NCI-H1092 treated with DMSO at 0.1 percent for 48 hours (cell line): ENCODE measurements at places on chromosomes 2 and 18.

DNA sequence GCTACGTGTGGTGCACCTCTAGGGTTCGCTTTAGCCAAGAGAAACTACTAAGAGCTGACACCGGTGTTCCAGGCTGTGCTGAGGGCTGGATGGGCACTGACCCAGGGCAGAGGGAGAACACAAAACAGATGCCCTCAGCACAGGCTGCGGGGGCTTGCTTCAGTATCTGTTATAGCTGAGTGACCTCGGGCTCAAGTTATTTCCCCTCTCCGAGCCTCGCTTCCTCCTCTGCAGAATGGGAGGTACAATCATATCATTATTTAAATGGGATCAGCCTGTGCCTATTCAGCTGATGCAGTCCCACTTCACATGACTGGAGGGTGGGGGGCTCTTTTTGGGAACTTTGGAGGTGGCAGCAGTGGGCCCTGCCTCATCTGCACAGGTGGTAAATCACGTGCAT, 156.1 kb upstream of the APCDD1 start:
- DNase-seq: no peak

DNA sequence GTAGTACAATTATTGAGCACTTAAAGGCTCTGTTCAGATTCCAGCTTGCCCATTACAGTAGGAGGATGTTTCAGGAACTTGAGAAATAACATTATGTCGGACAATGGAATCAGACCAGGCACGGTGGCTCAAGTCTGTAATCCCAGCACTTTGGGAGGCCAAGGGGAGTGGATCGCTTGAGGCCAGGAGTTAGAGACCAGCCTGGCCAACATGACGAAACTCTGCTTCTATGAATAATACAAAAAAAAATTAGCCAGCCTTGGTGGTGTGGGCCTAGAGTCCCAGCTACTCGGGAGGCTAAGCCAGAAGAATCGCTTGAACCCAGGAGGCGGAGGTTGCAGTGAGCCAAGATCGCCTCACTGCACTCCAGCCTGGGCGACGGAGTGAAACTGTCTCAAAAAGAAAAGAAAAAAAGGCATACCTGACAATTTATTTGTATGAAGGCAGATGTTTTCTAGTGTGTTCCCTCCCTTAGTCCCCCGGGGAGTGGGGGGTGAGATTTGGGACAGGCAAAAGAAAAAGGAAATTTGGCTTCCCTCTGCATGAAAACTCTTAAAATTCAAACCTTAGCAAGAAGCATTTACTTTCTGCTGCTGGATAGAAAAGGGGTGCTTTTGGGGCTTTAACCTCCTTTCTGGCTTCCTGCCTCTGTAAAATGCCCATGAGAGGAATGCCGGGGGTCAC, 13.7 kb upstream of the ZNF532 start:
- no peak for DNase-seq

DNA sequence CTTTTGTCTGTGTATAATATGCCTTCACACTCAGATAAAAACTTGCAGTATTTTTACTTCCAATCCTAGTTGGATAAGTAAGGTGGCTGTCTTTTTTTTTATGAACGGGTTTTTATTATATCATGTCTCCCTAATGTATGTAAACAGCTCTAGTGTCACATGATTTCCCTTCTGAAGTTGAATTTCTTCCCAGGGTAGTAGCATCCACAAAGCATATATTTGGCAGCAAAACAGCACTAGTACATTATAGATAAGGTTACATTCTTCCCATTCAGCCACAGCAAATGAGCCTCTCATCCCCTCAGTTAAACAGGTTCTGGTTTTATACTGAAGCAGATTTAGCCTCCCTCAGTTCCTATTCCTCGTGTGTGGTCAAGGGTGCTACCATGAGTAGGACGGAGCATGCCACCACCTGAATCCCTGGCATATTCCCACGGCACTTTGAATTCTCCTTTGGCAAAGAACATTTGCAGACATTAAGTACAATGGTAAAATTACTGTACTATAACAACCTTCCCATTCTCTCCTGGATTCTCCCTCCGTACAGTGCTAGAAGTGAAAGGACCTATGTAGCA, 15.4 kb upstream of the DTNA start:
- DNase-seq: peak; percentile 76

- DNase-seq: no peak
Observed at GRCh38 chr2:191907091-191907490, 60.2 kb upstream of the CAVIN2 start.

GRCh38 chr2:68463287-68463877, 3.7 kb downstream of the FBXO48 start:
- peak; percentile 4 for DNase-seq

DNA sequence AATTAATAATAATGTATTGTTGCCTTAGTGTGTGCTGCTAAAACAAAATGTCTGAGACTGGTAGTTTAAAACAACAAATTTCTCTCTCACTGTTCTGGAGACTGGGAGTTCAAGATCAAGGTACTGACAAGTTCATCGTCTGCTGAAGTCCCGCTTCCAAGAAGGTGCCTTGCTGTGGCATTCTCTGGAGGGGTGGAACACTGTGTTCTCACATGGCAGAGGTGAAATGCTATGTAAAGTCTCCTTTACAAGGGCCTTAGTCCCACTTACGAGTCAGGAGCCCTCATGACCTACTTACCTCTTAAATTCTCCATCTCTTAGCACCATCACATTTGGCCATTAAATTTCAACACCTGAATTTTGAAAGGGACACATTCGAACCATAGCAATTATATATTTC, 299.2 kb upstream of the RBMS1 start:
- DNase-seq: no peak

DNA sequence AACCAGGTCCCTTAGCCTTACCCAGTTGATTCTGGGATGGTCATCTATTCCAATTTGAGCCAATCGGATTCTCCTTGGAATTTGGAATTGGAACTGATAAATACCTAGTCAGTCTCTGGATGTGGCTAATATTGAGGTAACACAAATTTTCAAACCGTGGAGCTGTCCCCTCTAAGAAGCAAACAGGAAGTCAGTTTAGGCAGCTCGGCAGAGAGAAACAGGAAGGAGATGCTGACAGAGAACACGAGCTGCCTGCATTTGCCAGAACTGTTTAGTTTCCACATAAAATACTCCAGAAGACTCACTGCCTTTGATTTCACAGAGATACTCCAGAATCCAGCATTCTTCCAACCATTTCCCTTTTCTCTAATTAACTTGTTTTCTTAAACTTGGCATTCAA, 1024.9 kb downstream of the BCL11A start:
- DNase-seq: no peak

GRCh38 chr2:86238354-86238753, 39.1 kb downstream of the MRPL35 start:
- DNase-seq: no peak

GRCh38 chr2:239003624-239004273, 155.9 kb downstream of the TWIST2 start:
- no peak for DNase-seq

- no peak for DNase-seq
Observed at GRCh38 chr2:68169308-68169707, 11.6 kb downstream of the PNO1 start.

GRCh38 chr2:181465676-181466375, 8.6 kb downstream of the ITGA4 start:
- no peak for DNase-seq

- no peak for DNase-seq
Observed at GRCh38 chr2:200367155-200367554, 60.7 kb downstream of the SPATS2L start.

DNA sequence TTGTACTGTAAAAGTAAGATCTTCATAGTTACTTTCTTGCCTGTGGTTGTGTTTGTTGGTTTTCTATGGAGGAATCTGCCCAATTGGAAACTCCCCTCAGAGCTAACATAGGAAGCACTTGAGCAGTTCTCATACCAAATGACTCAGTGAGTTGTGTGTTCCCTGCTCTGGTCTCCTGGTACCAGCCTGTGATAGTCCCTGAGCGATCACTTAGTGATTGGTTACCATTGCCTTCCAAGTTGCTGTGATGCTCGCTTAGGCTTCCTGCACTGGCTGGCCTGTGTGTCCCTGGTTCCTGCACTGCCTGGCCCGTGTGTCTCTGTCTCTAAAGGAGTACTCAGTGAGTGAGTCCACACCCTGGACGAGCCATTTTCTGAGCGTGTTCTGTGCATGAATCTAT, 133.0 kb downstream of the MAP4K4 start:
- no peak for DNase-seq

GRCh38 chr2:42063431-42064171, 15.8 kb downstream of the PKDCC start:
- no peak for DNase-seq

DNA sequence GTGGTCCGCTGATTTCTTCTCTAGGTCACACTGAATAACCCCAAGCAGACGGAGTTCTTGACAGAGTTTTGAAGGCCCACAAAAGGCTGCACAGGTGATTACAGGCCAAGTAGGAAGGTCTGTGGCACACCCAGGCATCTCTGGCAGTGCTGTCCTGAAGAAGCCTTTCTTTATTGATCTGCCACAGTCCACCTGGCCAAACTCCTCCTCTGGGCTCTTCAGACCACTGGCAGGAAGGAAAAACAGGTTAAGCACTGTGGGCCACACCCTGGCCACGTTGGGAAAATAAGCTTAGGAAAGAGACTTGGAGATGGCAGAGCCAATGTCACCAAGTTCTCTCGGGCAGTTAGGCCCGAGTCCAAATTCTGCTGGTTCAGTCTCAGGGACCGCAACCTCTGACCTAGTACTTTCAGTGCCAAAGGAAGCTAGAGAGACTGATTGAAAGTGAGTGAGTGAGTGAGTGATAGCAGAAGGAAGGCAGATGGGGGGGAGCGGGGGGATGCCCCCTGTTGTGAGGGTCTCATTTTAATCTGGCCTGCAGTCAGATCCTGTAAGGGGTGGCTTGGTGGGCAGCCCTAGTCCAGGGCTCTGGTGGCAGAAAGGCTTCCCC, 102.9 kb downstream of the TGFA start:
- no peak for DNase-seq

- no peak for DNase-seq
Observed at GRCh38 chr2:222882484-222882928, 21.7 kb downstream of the ACSL3 start.

- peak; percentile 22 for DNase-seq
Observed at GRCh38 chr2:209495855-209496585, 72.2 kb downstream of the MAP2 start.

GRCh38 chr2:102224824-102225739, 38.3 kb downstream of the IL1RL2 start:
- DNase-seq: no peak

GRCh38 chr18:63161761-63162195, 157.8 kb downstream of the BCL2 start:
- DNase-seq: no peak

GRCh38 chr2:19131871-19132270, 226.6 kb downstream of the OSR1 start:
- no peak for DNase-seq

- no peak for DNase-seq
Observed at GRCh38 chr2:236865052-236865451, 220.6 kb upstream of the COPS8 start.

DNA sequence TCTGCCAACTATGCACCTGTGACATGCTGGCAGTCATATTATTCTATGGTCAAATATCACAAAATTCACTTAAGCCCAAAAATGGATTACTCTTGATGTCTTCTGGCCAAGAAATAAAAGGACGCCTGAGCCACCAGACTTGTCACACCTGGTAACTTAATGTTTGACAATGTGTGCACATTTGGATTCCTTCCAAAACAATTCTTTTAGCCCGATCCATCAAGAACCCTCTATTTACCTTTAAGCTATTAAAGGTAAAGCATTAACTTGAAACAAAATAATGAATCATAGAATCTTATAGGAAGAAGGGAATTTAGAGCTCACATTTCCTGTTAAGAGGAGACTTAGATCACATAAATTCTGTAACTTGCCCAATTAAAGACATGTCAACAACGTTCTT, 46.5 kb upstream of the NFU1 start:
- DNase-seq: peak; percentile 66

GRCh38 chr2:237696461-237696860, 69.1 kb downstream of the LRRFIP1 start:
- DNase-seq: no peak

- DNase-seq: no peak
Observed at GRCh38 chr2:1742301-1742680, 2.0 kb downstream of the PXDN start.

GRCh38 chr2:141782574-141782973, 348.2 kb downstream of the LRP1B start:
- no peak for DNase-seq

GRCh38 chr2:181779288-181780021, 99.1 kb upstream of the NEUROD1 start:
- no peak for DNase-seq

DNA sequence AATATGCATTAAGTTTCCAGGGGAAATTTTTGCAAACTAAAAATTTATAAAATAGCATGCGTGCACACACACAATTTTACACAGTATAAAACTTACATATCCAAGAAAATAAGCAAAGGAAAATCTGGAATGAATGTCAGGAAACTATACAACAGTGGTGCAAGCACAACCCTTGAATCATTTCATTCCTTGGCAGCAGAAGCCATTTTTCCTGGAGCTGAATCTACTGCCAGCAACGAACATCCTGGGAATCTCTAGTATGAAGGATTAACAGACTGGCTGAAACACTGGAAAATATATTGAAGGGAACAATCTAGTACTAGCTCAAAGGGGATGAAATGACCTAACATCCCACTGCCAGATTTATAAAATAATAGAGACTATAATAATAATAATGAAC, 235.3 kb downstream of the DYM start:
- no peak for DNase-seq

DNA sequence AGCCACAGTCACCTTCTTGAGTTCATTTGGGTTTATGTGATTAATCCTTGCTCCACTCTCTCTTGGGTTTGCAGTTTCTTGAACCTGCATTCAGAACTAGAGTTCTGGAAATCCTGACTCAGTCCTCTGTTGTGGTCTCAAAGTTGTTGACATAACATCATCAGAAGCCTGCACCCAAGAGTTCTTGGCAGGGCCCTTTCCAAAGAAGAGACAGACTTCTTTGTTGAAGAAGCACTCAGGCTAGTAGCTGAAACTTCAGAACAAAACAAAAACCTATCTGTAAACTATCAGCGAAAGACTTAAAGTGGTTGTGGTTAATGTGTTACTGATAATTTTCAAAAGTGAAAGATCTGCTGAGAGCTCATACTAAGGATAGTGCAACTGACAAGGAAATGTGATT, 120.8 kb downstream of the FAM168B start:
- no peak for DNase-seq

DNA sequence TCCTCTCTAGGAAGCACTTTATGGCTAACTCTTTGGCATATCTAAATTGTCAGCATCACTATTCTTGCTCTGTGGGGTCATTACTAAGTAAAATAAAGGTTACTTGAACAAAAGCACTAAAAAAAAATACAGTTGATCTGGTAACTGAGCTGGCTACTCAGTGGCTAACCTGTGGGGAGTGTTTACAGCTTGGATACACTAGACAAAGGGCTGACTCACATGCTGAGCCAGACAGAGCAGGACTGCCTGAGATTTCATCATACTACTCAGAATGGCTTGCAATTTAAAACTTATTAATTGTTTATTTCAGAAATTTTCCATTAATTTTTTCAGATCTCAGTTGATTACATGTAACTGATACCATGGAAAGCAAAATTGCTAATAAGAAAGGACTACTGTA, 1690.4 kb upstream of the SLC39A10 start:
- no peak for DNase-seq

DNA sequence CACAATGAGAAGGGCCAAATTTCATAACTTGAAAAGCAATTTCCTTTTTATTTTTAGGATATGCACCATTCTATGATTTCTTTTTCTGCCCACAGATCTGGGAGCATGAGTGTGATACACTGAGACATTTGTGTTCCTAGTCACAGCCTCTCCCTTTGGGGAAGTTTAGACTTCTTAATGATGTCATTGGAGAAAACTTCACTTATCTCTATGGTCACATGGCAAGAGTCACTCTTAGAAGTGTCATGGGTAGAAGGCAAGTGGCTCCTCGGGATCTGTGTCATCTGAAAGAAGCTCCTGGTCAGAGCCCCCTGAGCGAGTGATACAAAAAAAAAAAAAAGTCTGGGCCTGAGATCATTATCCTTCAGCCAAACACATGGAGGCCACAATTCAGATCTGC, 62.5 kb upstream of the LGALSL start:
- no peak for DNase-seq
